AG08396 (cell line): ENCODE measurements at places on chromosomes 7 and 10.
A peak's percentile ranks its signal among the peaks of the same experiment; 100 is the strongest.

DNA sequence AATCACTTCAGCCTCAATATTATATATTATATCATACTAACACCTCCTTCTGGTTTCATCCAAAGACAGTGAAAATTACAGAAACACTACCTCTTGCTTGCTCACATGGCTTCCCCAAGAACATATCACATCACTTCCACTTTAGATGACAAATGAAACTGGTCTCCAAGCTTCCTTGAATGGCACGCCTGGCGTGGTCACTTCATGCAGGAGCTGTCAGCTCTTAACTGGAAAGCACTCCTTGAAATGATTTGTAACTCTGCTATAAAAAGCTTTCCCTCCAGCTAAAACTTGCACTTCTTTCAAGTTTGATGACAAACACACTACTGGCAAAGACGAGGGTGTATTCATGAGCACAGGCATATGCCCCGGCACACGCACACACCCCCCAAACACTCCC lies 84.1 kb upstream of the INHBA start:
- no peak for DNase-seq

GRCh38 chr7:39727231-39728012 lies 104.0 kb downstream of the RALA start:
- DNase-seq, result no peak

DNA sequence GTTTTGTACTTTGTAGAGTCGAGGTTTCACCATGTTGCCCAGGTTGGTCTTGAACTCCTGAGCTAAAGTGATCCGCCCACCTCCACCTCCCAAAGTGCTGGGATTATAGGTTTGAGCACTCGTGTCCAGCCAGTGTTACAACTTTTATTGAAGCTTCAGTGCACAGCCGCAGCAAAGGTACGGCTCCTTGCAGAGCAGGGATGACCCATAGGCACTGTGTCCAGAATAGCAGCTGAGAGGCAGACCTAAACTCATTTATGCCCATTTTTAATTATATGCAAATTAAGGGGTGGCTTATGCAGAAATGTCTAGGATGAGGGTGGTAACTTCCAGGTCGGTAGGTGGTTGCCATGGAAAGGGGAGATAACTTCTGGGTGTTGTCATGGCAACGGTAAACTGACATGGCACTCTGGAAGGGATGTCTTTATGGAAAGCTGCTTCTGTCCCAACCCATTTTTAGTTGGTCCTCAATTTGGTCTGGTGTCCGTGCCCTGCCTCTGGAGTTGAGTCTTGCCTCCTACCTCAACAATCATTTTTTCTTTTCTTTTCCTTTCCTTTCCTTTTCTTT lies 22.7 kb downstream of the NYAP1 start:
- no peak for DNase-seq

DNA sequence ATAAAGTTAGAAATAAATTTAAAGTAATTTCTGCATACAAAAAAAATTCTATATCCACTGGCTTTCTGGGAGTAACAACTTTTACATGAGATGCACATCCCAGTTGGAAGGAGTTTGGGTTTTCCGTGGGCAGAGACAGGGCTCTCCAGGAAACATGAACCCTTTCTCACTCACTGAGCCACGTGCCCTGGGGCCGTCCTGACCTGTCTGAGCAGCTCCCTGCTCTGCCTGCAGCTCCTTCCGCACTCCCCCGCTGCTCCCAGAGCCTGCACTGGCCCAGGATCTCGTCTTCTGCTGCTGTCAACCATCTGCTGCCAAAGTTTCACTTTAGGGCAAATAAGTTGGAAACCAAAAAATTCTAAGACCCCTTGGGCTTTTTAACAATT lies 169.1 kb downstream of the DIP2C start:
- no peak for DNase-seq

DNA sequence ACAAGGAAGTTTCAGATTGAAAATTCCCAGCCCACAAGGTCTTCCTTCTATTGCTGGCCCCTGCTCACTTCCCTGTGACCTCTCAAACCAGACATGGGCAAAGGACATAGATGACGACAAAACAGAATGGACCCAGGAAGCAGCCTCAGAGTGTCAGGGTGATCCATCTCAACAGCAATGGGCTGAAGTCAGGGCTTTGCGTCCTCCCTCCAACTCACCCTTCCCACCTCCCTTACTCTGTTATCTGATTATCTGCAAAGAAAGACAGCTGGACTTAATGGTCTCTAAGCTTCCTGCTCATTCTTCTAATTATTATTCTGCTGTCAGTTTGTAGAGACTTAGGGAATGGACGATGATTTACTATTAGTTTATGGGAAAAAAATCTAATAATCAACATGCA lies 115.9 kb downstream of the PIP4K2A start:
- DNase-seq, result no peak

DNA sequence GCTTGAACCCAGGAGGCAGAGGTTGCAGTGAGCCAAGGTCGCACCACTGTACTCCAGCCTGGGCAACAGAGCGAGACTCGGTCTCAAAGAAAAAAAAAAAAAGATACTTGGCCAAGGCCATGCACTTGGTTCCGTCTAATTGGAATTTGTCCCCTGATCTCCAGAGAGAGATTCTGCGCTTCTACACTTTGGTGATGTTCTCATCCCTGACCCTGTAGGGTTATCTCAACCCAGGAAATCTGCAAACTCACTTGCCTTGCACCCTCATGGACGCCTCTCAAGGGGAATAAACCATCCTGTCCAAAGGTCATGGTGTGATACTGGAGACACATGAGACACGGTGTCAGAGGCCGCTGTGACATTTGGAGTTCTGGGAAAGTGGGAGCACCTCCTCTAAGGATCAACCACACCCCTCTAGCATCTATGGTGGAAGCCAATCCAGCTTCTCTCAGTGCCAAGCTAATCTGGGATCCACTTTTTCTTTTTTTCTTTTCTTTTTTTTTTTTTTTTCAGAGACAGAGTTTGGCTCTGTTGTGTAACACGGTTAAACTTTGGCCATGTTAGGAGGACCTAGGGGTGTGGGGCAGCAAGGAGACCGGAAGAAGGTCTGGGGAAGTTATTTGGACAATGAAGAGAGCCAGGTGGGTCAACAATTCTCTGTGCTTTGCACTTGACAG lies 7.8 kb upstream of the POR start:
- DNase-seq, result no peak

GRCh38 chr7:117652943-117653680 lies 173.3 kb downstream of the CFTR start:
- DNase-seq, result no peak

DNA sequence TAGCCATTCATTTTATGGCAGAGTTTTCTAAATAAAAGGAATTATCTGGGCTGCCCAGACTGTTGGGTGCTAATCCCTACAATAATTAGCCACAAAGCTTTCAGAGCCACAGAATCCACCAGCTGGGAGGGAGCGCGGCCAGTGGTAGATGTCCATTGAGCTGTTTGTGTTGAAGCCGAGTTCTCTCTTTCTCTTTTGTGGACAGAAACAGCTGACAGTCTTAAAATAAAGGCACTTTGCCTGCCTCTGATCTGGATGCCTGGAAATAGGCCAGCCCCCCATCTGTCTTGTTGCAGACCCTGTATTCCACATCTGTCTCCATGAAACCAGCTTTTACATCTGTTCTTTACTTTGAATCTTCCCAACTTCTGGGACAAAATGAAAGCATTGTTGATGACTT lies 66.1 kb downstream of the MTPN start:
- no peak for DNase-seq

GRCh38 chr10:44385026-44385695 lies at the start of gene CXCL12:
CXCL12 (minus strand) TSS chr10:44385097; CDS start chr10:44385005, 92 bp downstream.
- peak; percentile 34 for DNase-seq

GRCh38 chr7:4726566-4726965 lies 44.5 kb downstream of the FOXK1 start:
- DNase-seq, result no peak

- no peak for DNase-seq
These were observed 159.1 kb upstream of the TCF7L2 start for GRCh38 chr10:112790921-112791320.

DNA sequence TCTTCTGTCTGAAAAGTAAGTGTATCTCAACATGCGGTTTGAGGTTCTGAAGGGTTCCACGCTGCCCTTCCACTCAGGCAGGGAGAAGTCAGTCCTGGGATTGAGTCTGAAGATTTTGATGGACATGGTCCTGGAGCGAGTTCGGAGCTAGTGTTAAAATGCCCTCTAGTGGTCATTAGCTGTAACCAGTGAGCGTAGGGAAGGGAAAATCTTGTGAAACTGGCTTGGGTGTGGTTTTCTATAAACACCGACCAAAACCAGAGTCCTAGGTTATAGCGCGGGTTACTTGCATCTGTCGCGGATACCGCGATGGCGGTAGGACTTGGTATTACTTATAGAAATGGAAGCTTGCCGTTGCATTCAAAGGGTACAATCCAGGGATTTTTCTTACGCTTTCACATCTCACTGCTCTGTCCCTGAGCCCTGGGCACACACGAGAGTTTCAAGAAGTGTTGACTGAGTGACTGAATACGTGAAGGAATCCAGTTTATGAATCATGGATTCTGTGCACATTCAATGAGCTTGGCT lies 348.2 kb upstream of the C7orf33 start:
- peak; percentile 37 for DNase-seq

- DNase-seq, result peak; percentile 53
These were observed 2.0 kb upstream of the PLPP4 start for GRCh38 chr10:120455004-120455403.

DNA sequence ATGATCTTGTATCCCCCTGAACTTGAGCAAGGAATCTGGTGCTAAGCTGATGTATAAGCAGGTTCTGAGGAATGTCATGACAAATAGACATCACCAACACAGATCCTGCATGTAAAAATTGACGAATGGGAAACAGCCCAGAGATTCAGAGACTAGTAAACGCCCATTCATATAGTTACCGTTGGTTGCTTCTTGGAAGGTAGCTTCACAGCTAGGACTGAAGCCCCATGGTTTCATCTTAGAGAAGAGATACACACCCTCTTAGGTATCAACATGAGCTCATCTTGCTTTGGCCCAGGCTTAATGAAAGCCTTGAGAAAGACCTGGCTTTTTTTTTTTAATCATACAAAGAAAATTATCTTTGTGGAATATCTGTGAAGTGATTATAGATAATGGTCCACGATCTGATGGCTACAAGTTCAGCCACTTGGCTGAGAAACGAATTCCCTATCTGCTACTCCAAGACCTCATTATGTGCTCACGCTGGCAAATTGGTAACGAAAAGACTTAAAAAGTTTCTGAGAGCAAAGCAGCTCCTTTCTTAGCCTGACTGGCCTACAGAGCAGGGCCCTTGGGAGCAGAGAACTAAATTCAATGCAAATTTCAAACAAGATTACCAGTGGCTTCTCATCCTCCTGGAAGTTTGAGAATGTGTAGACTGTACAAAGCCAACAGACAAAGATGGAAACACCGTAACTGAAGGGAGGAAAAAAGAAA lies 181.1 kb downstream of the NRP1 start:
- no peak for DNase-seq

DNA sequence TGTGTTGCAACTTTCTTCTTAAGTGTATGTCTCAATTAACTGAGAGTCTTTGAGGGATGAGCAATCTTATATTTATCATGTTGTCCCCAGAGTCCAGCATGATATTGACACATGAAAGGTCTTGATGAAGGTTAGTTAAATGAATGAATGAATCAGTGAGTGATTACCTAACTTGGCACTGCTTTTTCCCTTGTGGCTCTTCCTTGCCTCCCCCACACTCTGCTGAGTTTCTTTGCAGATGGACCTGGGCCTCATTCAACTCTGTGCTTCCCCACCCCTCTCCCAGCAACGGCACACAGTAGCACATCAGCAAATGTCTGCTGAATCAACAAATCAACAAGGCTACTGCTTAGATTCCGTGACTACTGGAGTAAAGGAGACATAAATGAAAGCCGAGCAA lies 235.1 kb upstream of the CXCL12 start:
- no peak for DNase-seq

DNA sequence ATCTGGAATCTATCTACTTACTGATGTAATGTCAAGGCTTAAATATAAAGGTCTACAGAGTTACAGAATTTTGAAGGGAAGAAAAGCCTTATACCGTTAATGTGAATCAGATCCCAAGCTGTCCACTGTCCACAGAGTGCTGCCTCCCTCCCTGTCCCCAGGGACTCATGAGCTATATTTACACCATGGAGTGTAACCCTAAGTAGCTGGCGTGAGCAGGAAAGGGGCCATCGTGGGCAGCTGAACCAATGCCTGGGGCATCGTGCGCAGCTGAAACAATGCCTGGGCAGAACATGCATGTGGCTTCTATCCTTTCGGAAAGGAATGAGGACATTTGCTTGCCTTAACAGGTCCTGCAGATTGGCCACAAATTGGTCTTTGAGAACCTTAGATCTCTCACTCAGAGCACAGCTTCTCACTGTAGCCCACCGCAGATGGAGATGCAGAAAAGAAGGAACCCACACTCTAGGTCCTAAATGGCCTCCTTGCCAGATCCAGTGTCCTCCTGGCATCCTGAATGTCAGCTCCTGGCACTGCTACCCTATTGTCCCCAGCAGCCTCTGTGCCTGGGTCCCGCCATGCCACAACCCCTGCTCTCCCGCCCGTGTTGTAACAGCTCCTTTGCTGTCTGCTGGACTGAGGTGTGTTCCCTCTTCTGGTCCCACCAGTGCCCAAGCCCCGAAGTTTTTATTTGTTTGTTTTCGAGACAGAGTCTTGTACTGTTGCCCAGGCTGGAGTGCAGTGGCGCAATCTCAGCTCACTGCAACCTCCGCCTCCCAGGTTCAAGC lies 30.3 kb downstream of the CCDC3 start:
- no peak for DNase-seq

DNA sequence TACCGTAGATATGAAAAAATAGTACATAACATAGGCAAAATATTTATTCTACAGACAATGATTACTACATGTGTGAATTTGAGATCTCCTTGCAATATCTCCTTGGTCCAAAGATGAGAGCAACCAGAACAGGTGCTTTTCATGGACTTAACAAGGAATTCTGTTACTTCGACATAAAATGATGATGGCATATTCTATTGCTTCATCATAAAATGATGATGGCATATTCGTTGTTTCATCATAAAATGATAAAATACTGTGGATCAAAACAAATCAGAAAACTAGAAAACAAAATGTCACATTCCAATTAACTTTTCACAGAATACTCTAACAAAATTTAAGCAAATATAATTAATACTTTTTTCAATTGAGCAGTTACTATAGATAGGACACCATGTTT lies 4.8 kb downstream of the OSBPL3 start:
- DNase-seq, result no peak

DNA sequence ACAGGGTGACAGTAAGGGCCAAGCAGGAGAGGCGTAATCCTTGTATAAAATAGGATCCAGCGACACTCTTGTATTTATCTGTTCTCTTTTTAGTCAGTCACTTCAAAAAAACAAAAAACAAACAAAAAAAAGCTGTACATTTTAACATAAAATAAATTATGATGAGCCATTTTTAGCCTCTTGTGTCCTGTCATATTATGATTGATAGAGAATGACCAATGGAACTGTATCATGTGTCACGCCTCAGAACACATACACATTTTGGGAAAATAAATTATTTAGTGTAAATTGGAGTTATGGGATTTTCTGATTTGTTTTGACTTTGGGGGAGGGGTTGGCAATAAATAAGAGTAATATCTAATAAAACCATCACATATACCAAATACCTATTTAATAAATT lies 79.3 kb upstream of the SAMD8 start:
- no peak for DNase-seq

DNA sequence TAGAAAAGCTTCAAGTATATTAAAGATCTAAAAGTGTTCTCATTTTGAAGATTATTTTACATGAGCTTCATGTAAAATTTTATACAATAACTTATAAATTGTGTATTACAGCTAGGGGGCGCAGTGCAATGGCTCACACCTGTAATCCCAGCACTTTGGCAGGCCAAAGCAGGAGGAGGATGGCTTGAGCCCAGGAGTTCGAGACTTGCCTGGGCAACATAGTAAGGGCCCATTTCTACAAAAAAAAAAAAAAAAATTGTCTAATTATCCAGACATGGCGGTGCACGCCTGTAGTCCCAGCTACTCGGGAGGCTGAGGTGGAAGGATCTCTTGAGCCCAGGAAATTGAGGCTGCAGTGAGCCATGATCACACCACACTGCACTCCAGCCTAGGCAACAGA lies 16.6 kb downstream of the ACBD5 start:
- DNase-seq, result no peak
